ENCODE measurements at places on chromosomes 3 and 15. TPM values are rescaled to one million over a fixed set of nuclear protein-coding genes. Genes with fewer than 3 reads are reported as not detected.

RBPMS2 gene
- total RNA-seq = 1.9 TPM

IL1RAP gene
- total RNA-seq = 10.8 TPM

PLA2G4E gene
- total RNA-seq = not detected

DNA sequence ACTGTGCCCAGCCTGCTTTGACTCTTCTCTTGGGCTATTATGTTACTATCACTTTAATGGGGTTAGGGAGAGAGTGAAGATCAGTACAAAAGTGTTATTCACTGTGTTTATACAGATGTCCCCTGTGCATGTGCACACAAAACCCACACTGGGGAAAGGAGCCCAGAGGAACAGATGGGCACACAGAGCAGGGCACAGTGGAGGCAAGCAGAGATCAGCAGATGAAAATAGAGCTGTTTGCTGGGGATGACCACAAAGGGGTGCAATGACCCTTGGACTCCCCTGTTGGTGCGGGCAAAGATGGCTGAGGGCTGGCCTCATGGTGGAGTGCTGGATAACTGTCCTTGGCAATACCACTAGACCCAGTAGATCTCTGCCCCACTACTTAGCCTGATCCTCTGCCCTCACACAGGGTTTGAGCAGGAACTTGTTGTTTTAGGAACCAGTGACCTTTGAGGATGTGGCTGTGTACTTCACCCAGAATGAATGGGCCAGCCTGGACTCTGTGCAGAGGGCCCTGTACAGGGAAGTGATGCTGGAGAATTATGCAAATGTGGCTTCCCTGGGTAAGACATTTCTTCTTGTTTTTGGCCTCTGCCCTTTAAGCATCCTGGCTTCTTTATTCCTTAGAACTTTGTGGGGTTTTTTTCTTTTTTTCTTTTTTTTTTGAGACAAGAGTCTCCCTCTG lies 5.3 kb downstream of the ZNF620 start:
- no peak for DNase-seq

DNA sequence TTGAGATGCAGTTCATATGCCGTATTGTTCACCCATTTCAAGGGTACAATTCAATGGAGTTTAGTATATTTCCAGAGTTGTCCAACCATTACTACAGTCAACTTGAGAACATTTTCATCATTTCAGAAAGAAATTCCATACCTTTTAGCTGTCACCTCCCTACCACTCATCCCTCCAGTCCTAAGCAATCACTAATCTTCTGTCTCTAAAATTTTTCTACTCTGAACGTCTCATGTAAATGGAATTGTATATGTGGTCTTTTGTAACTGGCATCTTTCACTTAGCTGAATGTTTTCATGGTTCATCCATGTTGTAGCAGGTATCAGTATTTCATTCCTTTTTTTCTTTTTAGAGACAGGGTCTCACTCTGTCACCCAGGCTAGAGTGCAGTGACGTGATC lies 51.1 kb downstream of the CMTM7 start:
- DNase-seq = no peak

Measured in kidney epithelial cell (primary cell).